ENCODE measurements at places on chromosomes 11 and 22. TPM values are rescaled to one million over a fixed set of nuclear protein-coding genes. Genes with fewer than 3 reads are reported as not detected.

TSSK2 gene
- not detected for total RNA-seq

DNA sequence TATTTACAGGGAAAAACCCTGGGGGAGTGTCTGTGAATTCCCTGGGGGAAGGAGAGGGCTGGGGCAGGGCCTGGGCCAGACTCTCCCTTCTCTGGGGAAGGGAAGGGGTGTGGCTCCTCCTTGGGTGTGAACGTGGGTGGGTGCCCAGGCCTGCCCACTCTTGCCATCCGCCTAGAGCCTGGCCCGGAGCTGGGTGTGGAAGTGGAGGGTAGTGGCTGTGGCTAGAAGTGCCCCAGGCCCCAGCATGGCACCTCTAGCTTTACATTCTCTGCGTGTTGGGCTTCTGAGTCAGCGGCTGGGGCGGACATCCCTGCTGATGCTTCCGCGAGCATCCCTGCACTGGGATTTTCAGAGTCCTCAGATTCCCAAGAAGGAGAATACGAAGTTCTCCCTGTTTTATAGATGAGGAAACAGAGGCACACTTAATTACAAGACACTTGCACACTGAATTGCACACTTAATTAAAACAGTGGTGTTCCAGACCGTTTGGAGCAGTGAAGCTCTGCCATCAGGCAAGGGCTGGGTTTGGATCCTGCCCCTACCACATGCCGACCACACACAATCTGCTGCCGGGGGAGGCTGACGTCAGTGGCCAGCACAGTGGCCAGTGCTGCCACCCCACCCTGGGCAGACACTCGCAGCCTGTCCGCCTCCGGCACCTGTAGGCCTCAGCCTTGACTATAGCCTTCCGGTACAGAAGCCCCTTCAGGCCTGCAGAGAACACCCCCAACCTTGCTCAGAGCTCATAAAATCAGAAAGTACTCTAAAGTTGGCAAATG is 7.6 kb downstream of the BAD start:
- no peak for DNase-seq

- no peak for DNase-seq
Measured at GRCh38 chr11:2771758-2772466, 72.1 kb upstream of the KCNQ1OT1 start.

GRCh38 chr11:27514076-27514475 is 7.5 kb upstream of the LIN7C start:
- no peak for DNase-seq

SLC5A4 gene
- not detected for total RNA-seq

Measured in M059J (cell line).